ENCODE measurements at places on chromosomes 12 and 14. TPM values are rescaled to one million over a fixed set of nuclear protein-coding genes. Genes with fewer than 3 reads are reported as not detected.
A peak's percentile ranks its signal among the peaks of the same experiment; 100 is the strongest.

- no peak for DNase-seq
These were observed 24.2 kb downstream of the ISCA2 start for GRCh38 chr14:74517731-74518130.

GRCh38 chr12:115623764-115624334 is 653.6 kb downstream of the MED13L start:
- DNase-seq = no peak

Gene SLC16A7
- total RNA-seq = 11.0 TPM

Gene ETFBKMT
- 0.94 TPM for total RNA-seq

GRCh38 chr14:23512156-23512555 is 39.4 kb downstream of the ZFHX2 start:
- DNase-seq = peak; percentile 28

DNA sequence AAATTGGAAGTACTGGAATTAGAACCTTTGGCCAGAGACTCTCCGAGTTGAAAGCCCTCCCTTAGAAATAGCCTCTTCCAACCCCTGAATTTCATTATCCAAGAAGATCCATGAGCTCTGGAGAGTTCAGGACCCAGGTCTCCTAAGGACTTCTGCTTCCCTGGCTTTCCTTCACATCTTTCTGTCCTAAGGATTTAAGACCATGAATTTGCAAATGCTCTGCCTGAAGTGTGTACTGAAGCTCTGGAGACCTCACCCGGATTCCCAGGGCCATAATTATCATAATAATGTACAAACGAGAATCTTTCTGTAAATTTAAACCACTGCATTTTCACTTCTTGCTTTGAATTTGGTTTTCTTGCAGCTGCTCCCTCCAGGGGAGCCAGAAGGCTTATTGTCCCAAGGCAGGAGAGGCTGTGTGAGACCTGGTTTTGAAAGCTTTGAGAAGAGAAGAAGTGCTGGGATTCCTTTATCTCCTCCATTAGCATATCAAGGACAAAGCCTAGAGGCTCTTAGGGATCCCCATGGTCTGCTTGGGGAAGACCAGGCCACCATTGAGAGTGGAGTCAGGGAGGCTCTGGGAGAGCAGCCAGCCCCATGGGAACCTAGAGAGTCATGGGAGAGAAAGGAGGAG is 41.1 kb downstream of the GLRX5 start:
- no peak for DNase-seq

GRCh38 chr14:102668291-102668873 is 75.9 kb downstream of the RCOR1 start:
- no peak for DNase-seq

GRCh38 chr14:78519863-78520262 is 349.7 kb downstream of the NRXN3 start:
- peak; percentile 38 for DNase-seq

GRCh38 chr12:48349471-48349870 is 1.2 kb downstream of the ZNF641 start:
- DNase-seq = no peak

Gene KRT73
- 0.28 TPM for total RNA-seq

DNA sequence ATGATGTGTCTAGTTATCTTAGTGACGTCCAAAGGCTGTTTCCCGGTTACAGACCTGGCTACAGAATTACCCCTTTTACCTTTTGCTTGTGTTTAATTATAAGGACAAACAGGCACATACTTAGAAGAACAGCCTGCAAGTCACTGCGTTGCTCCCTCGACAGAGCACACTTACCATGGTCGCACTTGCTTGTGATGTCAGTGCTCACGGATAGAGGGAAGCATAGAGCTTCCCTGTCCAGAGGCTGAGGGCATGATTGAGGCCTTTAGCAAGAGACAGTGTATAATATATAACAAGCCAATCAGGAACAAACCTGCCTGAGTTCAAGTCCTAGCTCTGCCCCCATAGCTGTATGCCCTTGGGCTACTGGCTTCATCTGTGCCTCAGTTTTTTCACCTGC is 73.2 kb upstream of the SCN8A start:
- DNase-seq = no peak

GRCh38 chr14:89254166-89254909 is 162.7 kb downstream of the FOXN3 start:
- DNase-seq = no peak

GRCh38 chr14:81178063-81178462 is 42.7 kb downstream of the GTF2A1 start:
- no peak for DNase-seq

DNA sequence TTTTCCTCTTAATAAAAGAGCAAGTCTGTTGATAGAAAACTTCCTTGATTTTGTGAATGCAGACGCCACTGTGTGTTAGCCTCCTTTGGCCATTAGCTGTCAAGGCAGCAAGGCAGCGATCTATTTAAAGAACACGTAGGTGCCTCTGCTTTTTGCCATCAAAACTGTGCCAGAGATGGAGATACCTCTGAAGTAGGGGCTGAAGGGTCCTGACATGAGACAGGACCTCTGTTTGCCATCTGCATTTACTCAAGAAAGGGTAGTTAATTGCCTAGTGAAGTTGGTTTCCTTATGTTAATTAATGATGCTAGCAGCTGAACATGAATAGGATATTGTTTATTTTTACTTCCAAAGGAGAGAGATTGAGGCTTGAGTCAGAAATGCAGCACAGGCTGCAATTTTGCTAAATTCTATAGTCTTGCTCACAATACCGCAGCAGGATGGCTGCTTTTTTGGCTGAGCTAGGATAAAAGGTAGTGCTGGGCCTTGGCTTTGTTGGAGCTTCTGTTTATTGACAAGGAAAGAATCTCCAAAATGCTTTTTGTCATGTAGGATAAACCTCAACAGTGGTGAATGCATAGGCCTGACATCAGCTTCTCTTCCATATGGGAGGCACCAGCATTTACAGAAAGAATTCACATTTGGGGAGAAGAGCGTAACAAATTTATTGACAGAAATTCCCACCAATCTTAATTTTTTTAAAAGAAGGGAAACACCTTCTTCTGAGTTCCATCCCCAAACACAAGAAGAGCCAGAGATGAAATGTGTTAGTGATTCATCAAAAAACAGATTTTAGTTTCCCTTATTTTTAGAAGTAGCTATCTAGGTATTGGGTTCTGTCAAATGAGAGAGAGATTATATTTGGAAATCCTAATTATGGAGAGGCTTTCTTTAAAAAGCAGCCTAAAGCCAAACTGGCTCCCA is 13.9 kb upstream of the RPH3A start:
- DNase-seq = no peak

GRCh38 chr14:103638594-103638993 is 9.6 kb downstream of the KLC1 start:
- no peak for DNase-seq

GRCh38 chr14:43313719-43314118 is 1193.4 kb downstream of the FSCB start:
- no peak for DNase-seq

DNA sequence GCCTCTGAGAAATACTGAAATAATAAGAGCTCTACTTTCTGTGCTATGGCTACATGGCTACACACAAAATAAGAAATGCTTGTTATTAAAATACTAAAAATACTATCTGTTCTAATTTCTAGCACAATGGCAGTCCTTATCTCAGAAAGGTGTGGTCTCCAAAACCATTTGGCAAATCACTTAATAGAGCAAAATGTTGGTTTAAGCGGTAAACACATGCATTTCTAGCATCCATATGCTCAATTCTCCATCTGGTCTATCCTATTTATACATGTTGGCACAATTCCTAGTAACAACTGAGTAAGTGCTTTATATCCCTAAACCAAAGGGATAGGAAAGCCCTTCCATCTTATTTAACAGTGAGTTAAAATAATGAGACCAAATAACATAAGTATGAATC is 107.0 kb downstream of the PAPLN start:
- DNase-seq = no peak

Gene RPGRIP1
- 0.19 TPM for total RNA-seq

DNA sequence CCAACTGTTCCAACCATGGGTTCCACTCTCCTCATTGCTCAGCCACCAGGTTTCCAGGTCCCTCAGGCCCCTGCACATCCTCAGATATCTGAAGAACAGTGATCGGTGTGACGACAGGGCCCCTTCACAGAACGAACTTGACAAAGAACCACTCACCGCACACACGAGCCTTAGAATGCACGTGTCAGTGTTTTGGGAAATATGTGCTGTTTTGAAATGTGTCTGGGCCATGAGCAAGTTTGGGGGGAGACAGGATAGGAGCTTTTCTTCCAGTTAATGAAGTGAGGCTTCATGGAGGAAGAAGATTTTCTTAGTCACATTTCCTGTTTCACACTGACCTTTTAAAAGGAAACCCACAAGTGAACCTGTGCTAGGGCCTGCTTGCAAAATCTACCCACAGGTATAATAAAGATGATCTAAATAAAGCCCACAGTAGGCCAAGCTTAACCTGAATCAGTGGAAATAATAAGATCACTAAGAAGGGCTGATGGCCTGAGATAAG is 58.6 kb downstream of the ZFP36L1 start:
- DNase-seq = peak; percentile 47

DNA sequence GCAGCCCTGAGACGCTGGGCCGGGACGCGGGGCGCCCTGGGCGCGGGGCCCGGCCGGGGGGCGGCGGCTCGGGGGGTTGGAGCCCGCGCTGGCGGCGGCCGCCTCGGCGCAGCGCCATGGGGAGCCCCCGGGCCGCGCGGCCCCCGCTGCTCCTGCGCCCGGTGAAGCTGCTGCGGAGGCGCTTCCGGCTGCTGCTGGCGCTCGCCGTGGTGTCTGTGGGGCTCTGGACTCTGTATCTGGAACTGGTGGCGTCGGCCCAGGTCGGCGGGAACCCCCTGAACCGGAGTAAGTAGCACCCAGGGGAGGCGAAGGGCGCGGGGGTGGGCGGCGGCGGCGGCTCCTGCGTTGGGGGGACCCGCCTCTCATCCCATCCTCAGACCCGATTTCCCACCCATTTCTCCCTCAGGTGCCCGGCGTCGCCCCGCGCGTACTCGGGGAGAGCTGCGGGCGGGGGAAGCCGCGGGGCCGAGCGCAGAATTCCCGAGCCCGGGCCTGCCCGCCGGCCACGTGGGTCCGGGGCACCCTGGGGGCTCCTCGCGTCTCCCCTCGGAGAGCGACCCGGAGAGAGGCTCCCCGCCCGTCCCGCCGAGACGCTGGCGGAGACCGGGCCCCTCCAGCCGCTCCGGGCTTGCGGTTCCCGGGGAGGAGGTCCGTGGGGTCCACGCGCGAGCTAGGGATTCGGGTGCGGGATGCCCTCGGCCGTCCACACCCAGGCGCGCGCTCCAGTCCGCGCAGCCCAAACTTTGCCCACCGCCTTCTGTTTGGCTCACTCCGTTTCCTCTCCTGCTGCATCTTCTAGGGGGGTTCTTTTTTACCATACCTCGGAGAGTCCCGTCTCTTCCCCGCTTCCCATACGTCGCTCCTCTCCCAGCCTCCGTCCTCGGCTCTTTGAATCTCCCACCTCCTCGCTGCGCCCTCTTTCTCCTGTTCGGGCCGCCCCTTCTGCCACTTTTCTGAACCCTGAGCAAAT is 807 bp downstream of the B4GALNT3 start:
- DNase-seq = no peak

Gene TMED8
- total RNA-seq = 10.0 TPM

GRCh38 chr12:100703337-100703736 is 91.2 kb upstream of the ANO4 start:
- no peak for DNase-seq

- DNase-seq = no peak
These were observed 7.4 kb upstream of the TMEM132C start for GRCh38 chr12:128259556-128260070.

All from thymus (tissue), 14 donors.